ENCODE measurements at places on chromosomes 4 and X. TPM values are rescaled to one million over a fixed set of nuclear protein-coding genes. Genes with fewer than 3 reads are reported as not detected.

OCIAD1 gene
- total RNA-seq = 128 TPM

PLAC1 gene
- not detected for total RNA-seq

LAP3 gene
- 72.4 TPM for total RNA-seq

PRKG2 gene
- 1.2 TPM for total RNA-seq

PDS5A gene
- 82.9 TPM for total RNA-seq

SERTM2 gene
- 1.6 TPM for total RNA-seq

REST gene
- total RNA-seq = 31.0 TPM

GABRG1 gene
- total RNA-seq = not detected

UNC5C gene
- 6.2 TPM for total RNA-seq

IGSF1 gene
- total RNA-seq = 15.1 TPM

DUSP9 gene
- total RNA-seq = 0.33 TPM

MAGEA4 gene
- not detected for total RNA-seq

CPZ gene
- 7.5 TPM for total RNA-seq

CSAG3 gene
- total RNA-seq = not detected

FHDC1 gene
- 0.48 TPM for total RNA-seq

NPY5R gene
- total RNA-seq = 4.6 TPM

RHOXF2 gene
- not detected for total RNA-seq

TLR1 gene
- total RNA-seq = 13.1 TPM

DCAF4L1 gene
- total RNA-seq = 0.33 TPM

IQSEC2 gene
- 18.3 TPM for total RNA-seq

NALF2 gene
- total RNA-seq = 0.33 TPM

CSTF2 gene
- 7.7 TPM for total RNA-seq

USP53 gene
- 123 TPM for total RNA-seq

SPANXB1 gene
- total RNA-seq = not detected

AR gene
- total RNA-seq = 51.8 TPM

DOK7 gene
- total RNA-seq = 1.3 TPM

FAT4 gene
- 13.4 TPM for total RNA-seq

SAP30 gene
- 41.7 TPM for total RNA-seq

DCUN1D4 gene
- total RNA-seq = 57.4 TPM

GPR34 gene
- 56.3 TPM for total RNA-seq

GAGE12F gene
- total RNA-seq = not detected

PKD2 gene
- 61.3 TPM for total RNA-seq

ZNF711 gene
- 14.5 TPM for total RNA-seq

HTRA3 gene
- total RNA-seq = 53.9 TPM

TRIML2 gene
- not detected for total RNA-seq

PAGE5 gene
- total RNA-seq = not detected

HSD17B13 gene
- 1.6 TPM for total RNA-seq

NHSL2 gene
- total RNA-seq = 9.2 TPM

SRPK3 gene
- 1.5 TPM for total RNA-seq

SASH3 gene
- 18.7 TPM for total RNA-seq

DLG3 gene
- 3.7 TPM for total RNA-seq

CLIC2 gene
- 18.4 TPM for total RNA-seq
